ENCODE measurements at places on chromosomes 5 and 9. TPM values are rescaled to one million over a fixed set of nuclear protein-coding genes. Genes with fewer than 3 reads are reported as not detected.

- DNase-seq = no peak
These were observed 44.5 kb upstream of the GRHPR start for GRCh38 chr9:37377688-37378612.

DNA sequence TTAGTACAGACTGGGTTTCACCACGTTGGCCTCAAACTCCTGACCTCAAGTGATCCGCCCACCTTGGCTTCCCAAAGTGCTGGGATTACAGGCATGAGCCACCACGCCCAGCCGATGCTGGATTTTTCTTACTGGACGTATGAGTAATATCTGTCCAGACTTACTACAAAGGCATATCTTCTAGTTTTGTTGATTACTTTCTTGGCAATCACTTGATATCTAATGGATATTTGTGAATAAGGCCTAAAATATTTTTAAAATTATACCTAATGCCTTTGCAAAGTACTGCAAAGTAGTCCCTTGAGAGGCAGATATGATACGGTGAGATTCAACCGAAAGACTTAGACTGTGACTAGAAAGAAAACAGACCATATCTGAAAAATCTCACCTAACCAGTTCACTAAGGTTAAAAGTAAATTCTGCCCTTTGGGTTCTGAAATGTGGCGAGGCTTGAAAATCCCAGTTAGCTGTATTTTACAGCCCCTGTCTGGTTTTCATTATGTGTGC, 152.1 kb downstream of the GNAQ start:
- DNase-seq = no peak

DNA sequence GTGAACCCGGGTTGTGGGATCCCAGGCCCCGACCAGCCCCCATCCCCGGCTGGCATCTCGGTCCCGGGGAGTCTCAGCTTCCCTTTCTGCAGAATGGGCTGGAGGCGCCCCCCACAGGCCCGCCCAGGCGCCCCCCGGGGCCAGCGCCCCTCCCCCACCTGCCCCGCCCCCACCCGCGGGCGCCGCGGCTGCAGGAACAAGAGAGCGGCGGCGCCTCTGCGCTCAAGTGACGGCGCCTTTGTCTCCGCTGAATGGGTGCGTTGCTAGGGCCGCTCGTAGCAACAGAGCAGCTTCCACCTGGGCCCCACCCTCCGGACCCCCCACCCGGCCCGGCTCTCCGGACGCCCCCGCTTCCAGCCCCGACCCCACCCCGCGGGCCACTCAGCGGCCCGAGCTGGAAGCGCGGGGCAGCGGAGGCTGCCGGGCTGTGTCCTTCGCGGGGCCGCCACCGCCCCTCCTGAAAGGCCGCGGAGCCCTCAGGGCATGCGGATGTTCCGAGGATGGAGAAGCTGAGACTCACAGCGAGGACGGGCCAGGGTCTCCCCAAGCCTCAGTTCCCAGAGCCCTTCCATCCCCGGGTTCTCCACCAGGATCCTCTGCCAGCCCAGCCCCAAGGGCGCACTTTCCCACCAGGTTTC, 27.5 kb downstream of the ADGRD2 start:
- DNase-seq = no peak

DNA sequence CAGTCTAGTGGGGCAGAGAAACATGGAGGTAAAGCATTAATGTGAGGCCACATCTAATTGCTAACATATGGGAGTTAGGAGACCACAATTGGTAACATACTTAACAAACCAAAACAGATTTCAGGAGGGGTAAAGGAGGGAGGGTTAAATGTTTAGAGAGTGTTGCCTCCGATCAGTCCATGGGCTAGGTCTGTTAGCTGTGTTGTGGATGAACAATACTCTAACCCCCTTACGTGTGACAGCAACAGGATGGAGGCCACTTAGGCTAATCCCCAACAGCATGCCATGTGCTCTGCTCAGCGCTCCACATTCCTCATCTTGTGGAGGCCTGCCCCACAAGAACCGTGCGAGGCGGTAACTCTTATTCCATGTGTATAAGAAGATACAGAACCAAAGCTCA, 167.0 kb downstream of the CRB2 start:
- DNase-seq = no peak

DNA sequence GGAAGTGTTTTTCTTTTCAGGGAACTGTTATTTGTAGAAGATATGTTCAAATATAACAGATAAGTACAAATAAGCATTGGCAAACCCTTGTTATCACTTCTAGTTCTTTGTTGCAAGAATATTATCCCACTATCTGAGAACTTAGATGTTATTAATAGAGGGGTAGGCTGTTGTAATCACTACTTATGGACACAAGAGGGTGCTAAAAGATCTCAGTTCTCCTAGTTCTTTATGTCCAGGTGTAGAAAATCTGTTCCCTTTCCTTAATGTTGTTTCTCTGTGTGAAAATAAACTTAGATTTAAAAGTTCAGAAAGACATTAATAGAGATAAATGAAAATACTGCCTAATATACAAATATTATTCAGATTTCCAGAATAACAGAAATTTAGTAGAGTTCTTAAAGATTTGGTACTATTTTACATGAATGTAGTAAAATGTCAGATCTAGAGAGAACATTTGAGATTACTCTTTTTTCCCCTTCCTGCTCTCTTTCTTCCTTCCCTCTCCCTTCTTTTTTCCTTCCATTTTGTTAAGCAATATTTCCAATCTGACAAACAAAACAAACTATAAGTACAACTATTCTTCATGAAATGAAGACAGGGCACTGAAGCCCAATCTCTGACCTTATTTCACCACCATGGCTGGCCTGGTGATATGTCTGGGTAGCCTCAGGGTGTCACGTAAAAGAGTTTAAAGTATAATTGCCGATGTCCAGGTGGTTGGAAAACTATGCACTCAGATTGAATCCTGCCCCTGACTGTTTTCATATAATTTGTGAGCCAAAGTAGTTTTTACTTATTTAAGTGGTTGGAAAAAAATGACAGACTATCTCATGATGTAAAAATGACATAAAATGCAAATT, 43.6 kb upstream of the C5orf46 start:
- no peak for DNase-seq

- DNase-seq = no peak
These were observed 26.5 kb downstream of the SEMA4D start for GRCh38 chr9:89471390-89471789.

The ANKRD18A gene
- polyA plus RNA-seq = 0.49 TPM

DNA sequence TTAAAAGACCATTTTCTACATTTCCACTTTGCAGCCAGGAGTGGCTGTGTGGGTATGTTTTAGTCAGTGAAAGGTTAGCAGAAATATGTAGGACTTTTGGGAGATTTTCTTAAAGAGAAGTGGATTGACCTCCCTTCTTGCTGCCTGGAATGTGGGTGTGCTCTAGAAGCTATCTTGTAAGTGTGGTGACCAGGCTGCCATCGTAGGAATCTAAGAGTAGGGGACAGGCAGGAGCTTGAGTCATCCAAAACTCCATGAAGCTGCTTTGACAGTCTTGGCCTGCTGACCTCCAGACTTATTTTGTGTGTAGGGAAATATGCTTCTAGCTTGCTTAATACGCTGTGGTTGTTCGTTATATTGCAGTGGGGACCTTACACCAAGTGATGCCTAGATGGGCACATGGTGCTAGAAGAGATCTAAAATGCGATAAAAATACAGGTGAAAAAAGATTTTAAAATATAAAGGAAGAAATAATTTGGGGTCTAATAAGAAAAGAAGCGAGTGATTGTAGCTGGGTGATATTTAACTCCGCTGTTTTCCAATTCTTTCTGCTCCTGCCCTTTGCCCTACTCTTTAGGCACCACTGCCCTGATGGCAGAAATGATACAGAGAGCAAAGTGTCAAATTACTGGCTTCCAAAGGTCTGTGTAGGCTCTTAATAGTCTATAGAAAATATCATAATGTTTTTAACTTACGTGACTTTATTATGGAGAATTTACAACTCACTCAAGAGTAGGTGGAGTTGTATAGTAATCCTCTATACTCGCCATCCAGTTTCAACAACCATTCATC, 298.2 kb upstream of the ZNF608 start:
- DNase-seq = no peak

The C9orf50 gene
- polyA plus RNA-seq = not detected

GRCh38 chr5:170748951-170749471, 34.5 kb upstream of the GABRP start:
- DNase-seq = no peak

DNA sequence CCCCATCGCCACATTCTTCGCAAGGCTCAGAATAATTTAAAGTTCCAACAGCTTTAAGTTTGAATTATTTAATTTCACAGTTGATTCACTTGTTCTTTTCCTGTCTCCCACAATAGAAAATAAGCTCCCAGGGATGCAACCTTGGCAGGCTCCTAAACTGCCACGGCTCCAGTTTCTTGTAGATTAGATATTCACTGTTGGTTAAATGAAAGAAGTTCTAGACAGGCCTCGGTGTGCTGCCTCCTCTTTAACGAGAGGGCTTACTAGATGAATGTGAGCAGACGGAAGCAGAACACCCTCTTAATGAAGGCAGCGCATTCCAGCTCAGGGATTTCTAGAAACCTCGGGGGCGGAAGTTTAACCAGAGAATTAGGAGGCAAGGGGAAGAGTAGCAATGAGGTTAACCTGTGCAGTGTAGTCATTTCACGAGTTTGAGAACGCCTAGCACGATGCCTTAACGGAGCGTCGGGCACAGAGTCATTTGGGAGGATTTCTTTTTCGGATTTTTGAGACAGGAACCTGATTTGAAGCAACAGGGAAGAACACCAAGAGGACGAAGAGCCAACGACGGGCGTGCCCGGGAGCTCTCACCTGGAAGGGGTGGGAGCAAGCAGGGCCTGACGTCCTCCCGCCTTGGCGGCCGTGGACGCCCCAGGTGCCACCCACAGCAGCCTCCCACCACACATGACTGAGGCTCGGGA, 637 bp upstream of the SMC5 start:
- no peak for DNase-seq

DNA sequence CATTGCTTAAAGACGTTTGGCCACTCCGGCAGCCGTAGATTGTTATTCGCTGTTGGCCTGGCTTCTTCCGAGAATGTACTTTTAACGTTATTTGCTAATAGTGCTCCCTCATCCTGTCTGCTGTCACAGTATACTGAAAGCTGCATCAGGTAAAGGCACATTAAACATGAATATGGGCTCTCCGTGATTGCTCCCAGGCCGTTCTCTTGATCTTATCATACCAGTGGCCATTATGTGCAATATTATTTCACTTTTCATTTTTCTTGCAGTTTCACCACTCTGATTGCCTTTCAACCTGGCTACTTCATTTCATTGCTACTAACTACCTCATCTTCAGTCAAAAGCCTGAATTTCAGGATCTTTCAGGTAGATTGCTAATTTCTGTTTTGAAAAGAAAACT, 34.0 kb downstream of the GLRX start:
- no peak for DNase-seq

DNA sequence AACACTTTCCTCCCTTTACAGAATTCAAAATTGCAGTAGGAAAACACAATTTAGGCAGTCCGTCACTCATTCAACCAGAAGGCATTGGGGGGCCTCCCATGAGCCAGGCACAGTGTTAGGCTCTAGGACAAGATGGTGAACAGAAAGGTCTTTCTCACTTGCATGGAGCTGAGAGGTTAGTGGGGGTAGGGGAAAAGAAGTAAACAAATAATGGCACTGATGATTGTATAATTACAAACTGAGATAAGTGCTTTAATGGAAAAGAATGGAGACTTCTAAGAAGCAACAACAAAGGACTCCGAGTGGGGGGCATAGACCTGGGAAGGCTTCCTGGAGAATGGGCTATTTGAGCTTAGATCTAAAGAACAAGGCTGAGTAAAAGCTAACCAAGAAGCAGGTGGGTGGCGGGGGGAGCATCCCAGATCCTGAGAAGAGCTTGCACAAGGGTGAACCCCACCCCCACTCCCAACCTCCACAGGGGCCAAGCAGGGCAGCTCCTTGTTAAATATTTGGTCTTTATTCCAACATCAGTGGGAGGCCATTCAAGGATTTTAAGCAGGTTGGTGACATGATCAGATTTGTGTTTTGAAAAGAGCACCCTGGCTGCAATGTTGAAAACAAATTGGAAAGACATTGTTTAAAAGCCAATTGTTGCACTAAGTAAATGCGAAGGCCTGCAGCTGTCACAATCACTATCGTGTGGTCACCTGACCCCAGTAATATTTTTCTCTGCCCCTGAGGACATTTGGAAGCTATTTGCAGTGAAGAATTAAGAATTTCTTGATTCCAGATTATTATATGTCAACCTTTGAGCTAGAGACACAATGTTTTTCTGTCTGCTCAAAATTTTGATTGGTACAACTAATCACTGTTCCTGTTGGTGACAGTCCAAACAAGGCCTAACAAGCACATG, 73.9 kb upstream of the EFNA5 start:
- no peak for DNase-seq

- DNase-seq = no peak
These were observed 1.6 kb upstream of the SPZ1 start for GRCh38 chr5:80318212-80318611.

GRCh38 chr5:141878711-141879425, 658 bp upstream of the PCDH1 start:
- DNase-seq = peak; percentile 84

The COL5A1 gene
- polyA plus RNA-seq = 0.43 TPM

The PTTG1 gene
- 40.2 TPM for polyA plus RNA-seq

The GPX8 gene
- not detected for polyA plus RNA-seq

- no peak for DNase-seq
These were observed 50.7 kb upstream of the FKTN start for GRCh38 chr9:105507096-105507790.

The CKMT2 gene
- polyA plus RNA-seq = not detected

GRCh38 chr5:72542695-72543094, 35.5 kb upstream of the ZNF366 start:
- DNase-seq = no peak

DNA sequence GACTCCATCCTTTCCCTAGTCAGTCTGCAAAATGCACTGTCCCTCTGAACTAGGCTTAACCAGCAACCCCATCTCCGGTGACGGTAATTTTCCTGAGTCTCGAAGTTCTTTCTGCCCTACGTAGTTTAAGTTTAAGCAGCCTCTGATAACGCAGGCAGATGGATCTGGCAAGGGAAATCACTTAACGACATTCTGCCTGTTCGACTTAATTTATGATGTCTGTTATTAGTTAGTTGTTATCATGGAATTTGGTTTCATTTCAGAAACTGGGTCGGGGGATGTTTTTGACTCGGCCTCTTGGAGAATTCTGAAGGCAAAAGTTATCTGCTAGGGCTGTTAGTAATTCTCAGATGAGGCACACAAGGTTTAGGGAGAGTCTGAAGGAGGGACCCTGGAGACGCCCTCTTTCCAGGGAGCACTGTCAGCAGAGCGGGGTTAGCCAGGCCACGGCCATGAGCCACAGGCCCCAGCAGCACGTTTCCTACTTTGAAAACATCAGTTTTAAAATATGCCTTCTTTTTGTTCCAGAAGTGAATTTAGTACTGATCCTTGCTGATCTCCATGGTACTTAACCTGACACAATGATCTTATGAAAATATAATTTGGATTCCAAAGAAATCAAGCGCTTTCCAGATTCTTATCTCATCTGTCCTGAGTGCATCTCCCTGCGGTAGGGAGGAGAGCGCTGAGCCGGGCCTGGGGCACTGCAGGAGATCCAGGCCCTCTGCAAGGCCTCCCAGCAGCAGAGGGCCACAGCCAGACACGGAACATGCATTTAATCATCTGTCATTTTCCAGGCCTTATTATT, 171.0 kb upstream of the OTULINL start:
- no peak for DNase-seq

The JADE2 gene
- polyA plus RNA-seq = 47.1 TPM
